ENCODE measurements at places on chromosomes 11 and 22.

DNA sequence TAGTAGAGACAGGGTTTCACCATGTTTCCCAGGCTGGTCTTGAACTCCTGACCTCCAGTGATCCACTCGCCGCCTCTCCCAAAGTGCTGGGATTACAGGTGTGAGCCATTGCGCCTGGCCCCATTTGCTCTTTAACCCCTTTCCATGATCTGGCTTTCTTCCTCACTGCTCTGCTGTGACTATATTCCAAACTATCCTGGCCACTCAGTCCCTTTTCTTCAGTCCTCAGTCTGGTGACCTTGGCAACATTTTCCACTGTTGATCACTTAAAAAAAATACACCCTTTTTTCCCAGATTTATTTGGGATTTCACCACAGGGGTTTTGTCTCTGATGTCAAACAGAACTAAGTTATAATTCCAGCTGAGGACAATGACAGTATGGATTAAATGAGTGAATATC lies 24.5 kb downstream of the MMP20 start:
- no peak for DNase-seq

DNA sequence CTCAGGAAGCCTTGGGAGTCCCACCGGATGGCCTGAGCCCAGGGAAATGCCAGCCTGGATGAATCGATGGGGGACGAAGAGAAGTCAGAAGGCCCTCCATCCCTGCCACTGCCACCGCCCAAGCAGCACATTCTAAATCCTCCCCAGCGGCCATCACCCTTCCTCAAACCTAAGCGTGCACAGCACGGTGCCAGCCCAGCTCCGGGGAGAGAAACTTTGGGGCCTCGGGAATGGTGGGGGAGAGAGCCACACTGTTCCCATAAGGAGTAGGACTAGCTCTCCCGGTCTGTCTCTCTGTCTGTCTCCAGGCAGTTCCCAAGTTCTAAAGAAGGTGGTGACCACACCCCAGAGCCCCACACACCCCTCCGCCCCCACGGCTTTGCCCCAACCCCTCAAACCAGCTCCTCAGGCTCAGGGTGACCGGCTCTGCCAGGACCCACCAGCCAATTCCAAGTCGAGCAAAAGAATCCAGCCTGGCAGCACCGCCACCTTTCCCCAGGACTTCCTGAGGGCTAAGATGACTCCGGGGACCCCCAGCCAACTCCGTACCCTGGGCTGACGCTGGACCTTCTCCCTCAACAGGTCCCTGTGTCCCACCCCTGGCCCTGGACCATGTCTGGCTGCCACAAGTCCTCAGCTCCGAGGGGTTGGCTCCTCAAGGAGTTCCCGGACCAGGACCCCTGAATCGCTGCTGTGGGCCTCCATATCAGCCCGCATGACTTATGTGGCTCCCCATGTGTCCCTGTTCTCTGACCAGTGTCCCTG lies 2.7 kb downstream of the AHNAK start:
- peak; percentile 12 for DNase-seq

DNA sequence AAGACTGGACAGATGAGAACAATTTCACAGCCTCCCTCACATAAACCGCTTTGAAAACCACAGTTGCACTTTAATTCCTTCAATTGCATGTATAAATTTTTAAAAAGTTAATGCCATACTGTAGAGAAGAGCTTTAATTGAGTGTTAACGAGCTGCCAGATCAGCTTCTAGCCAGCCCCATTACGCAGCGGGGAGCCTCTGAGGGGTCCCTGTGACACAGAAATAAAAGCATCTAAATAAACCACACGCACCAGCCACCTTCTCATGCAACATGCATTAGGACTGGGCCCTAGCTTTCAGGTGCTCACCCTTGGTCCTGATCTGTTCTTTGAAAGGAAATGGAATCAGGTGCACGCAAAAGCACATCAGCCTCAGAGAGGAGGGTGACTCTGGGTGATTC lies 111.7 kb downstream of the SPATA19 start:
- no peak for DNase-seq

- DNase-seq = no peak
Measured at GRCh38 chr22:27784120-27784475, 17.5 kb downstream of the MN1 start.
